ENCODE measurements at places on chromosomes 3 and 15.

DNA sequence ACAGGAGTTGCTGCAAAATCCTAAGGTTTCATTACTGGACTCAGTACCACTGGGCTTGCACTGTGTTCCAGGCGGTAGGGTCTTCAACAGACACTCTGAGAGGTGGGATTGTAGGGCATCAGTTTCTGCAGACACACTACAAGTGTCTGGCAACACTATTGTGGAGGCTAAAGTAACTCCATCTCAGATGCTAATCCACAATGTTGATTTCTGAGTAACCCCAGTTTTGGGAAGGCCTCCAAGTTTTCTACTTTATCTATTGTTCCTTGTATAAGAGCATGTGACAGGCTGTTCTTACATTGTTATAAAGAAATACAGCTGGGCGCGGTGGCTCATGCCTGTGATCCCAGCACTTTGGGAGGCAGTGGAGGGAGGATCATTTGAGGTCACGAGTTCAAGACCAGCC lies 2.5 kb upstream of the ABHD5 start:
- no peak for DNase-seq

DNA sequence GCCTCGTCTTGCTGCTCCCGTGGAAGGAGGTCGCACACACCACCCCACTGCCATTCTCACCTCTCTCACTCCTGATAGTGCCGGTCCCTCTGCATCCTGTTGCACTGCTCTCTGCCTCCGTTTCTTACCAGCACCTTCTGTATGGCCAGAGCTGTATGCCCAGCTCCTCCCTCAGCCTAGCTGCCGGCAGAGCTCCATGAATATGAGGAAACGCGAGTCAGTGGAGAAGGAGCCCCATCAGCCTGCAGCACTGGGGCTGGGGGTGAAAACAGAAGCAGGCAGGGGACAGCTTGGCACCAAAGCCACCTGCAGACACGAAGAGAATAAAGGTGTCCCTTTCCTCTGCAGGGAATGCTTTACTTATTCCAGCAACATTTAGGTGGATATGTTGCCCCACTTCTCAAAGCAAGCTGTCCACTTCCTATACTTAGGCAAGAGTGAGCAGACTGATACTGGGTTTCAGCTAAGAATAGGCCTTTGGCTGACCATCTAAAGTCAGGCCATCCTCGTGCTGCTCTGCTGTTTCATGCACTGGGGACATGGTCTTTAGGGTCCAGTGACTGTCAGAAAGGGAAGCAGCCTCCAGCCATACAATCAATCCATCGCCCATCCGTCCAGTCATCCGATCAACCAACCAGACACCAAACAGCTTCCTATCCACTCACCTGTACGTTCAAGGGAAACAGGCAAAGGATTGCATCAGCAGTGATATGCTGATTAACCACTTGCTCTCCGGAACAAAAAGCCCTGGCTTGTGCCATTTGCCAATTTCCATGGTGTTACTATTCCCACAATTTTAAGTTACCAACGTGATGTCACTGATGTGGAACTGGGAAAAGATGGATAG lies 222.7 kb downstream of the XXYLT1 start:
- DNase-seq: no peak

DNA sequence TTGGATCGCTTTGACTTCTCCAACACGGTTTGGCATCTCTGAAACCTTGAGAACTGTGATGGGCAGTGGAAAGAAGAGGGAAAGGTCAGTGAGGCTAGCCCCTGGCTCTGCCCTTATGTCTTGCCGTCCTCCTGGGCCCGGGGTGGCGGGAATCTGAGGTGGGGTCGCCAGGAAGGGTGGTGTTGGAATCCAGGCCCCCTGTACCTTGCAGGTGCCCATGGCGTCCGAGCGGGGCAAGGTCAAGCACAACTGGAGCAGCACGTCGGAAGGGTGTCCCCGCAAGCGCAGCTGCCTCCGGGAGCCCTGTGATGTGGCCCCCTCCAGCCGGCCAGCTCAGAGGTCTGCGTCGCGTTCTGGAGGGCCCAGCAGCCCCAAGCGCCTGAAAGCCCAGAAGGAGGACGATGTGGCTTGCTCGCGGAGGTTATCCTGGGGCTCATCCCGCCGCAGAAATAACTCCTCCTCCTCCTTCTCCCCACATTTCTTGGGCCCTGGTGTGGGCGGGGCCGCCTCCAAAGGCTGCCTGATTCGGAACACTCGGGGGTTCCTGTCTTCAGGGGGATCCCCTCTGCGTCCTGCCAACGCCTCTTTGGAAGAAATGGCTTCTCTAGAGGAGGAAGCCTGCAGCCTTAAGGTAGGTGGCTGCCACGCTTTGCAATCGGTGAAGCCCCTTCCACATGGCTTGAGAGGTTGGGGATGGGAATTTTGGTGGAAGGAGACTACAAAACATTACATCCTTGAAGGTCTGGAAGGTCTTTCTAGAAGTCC lies 907 bp downstream of the TATDN2 start:
- DNase-seq: no peak

DNA sequence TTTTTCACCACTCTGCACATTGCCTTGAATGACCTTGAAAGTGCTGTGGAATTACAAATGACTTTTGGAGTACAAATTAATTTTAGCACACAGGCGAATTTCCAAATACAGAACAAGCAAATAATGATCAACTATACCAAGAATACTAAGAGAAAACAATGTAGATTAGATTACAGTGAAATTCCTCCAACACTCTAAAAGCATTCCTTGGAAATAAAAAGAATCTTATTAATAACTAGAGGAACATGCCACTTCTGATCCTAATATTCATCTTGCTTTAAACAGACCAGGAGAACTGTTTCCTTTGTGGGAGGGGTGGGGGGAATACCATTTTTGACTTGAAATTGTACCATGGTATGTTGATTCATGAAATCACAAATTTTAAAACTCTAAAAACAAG lies 167.5 kb downstream of the SUCLG2 start:
- DNase-seq: no peak

DNA sequence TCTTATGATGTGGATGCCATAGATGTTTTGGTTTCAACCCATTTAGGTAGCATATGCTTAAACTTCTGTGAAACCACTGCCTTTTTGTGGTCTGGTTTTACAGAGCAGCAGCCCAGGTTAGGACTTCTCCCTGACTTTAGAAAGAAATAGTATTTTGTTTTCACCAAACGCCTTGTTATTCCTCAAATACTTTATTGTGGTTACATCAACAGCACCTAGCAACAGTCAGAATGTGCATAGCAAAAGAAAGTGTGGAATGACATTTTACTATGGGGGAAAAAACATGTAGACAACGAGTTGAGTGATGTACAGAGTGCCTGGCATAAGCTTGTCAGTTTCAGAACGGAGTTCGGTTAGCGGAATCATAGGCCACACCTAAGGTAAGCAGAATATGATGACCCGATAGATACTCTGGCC lies 159.2 kb downstream of the TPRG1 start:
- no peak for DNase-seq

- DNase-seq: no peak
Measured at GRCh38 chr3:13332158-13332557, 88.0 kb downstream of the NUP210 start.
